ENCODE measurements at places on chromosomes 3 and 15.

DNA sequence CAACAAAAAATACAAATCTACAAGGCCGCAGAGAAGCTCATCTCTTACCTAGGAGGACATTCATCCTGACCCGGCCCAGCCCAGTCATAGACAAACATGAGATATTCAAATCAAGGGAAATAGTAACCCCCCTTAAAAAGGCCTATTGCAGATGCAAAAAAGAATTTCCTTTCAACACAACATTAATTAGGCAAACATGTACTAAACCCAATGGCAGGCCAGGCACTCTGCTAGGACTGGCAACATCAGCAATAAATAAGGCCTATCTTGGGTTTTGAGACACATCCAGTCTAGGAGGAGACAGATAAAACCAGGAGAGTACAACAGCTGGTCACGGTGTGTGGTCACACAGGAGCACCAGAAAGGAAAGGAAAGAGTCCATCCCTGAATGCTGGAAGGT, 61.4 kb downstream of the ADCY5 start:
- no peak for DNase-seq

DNA sequence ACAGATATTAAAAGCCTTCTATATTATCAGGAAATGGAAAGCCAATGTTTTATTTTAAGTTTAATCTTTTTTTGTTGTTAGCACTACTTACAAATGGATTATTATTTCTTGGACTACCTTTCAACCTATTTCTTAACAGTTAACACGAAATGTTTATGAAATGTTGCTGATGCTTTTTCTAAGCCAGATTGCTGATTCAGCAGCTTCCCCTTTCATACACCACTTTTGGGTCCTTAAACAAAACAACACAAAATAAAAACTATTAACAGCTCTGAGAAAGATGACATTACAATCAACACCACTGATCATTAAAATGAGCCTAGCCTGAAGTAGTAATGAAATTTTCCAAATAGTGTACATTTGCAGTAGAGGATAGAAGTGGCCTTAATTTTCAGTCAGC, 99.2 kb upstream of the VEPH1 start:
- no peak for DNase-seq

- no peak for DNase-seq
Observed at GRCh38 chr3:148911592-148911991, 46.5 kb downstream of the CPA3 start.

DNA sequence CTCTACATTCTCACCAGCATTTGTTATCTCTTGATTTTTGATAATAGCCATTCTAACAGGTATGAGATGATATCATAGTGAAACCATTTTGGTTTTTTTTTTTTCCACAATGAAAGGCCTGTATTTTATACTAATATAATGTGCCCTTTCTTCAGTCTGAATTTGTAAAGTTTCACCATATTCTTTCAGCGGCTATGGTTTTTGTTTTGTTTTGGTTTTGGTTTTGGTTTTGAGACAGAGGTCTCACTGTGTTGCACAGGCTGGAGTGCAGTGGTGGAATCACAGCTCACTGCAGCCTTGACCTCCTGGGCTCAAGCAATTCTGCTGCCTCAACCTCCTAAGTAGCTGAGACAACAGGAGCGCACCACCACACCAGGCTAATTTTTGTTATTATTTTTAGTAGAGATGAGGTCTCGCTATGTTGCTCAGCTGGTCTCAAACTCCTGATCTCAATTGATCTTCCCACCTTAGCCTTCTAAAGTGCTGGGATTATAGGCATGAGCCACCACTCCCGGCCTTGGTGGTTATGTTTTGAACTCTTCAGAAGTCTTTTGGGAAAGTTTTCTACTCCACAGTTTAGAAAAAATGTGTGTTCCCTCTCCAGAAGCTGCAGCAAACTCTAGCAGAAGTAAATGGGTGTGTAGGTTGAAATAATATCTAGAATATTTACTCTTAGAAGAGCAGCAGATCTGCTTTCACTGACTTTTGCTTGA, 110.2 kb upstream of the UMPS start:
- DNase-seq, result no peak

- no peak for DNase-seq
Observed at GRCh38 chr3:112675349-112675748, 34.4 kb upstream of the CCDC80 start.

DNA sequence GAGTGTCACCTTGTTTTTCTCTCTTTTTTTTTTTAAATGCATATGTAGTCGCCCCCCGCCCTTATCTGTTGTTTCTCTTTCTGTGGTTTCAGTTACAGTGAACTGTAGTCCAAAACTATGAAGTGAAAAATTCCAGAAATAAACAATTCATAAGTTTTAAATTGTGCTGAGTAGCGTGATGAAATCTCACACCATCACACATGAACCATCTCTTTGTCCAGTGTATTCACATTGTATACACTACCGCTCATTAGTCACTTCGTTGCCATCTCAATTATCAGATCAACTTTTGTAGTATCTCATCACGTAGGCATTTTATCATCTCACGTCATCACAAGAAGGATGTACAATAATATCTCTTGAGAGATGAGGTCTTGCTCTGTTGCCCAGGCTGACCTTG, 62.5 kb upstream of the MLF1 start:
- no peak for DNase-seq

DNA sequence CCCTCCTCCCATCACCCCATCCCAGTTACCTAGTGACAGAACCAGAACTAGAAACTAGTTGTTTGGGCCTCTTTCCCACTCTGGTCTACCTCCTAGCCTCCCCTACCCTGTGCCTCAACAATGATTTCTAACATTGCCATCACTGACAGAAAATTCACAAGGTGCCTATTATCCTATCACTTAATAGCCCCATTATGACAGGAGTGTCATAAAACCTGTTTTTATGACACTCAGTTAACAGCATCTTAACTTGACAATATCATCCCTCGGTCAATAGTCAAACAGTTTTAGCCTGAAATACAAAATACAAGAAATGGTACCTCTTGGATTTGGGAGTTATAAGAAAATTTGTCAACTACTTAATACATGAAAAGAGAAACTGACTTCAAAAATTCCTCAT, 46.5 kb downstream of the ULK4 start:
- DNase-seq, result no peak

- DNase-seq, result no peak
Observed at GRCh38 chr3:150180334-150180733, 209.6 kb upstream of the PFN2 start.

DNA sequence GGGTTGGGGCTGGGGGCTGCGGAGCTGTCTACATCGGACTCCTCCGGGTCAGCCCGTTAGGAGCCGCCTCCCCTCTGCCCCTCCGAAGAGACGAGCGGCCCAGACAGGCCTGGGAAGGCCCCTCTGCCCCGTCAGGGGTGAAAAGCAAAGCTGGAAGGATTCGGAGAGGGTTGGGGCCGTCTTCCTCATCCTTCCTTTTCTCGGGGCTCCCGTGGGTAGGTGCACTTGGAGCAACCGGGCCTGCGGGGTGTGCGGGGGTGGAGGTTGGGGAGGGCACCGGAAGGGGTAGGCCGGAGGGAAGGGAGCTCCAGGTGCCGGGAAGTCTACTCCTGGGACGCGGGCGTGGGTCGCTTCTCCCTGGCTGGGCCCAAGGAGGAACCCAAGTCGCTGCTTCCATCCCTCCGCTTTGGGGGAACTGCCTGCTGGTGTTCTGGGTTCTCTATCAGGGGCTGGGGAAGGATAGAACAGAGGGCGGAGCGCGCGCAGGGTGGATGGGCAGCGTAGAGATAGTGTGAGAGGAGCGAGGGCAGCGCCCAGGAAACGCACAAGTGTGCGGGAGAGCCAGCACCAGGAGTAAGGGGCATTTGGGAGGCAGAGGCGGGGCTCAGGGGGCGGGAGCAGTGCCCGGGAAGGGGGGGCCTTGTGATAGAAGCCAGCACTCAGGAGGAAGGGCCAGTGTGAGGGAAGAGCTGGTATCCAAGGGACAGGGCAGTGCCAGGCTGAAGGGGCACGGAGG, 590 bp downstream of the POLR2H start:
- DNase-seq, result peak; percentile 63

- no peak for DNase-seq
Observed at GRCh38 chr3:171181907-171182690, 155.6 kb upstream of the SLC2A2 start.

DNA sequence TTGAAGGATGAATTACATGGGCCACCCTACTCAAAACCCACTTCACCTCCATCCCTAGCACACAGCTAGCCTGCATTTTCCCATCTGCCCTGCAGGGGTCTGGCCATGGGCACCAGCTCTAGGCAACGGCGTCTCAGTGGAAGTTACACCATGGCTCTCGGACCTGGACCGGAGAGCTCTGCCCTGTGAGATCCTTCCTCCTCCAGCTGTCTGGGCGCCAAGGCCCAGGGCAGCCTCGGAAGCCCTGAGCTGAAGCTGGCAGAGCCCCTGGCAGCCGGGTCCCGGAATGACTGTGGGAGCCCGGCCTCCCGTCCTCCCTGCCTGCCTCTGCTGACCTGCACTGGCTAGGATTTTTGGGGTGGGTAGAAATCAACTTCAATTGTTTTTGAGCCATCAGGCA, 98.9 kb downstream of the CHSY1 start:
- DNase-seq, result no peak

DNA sequence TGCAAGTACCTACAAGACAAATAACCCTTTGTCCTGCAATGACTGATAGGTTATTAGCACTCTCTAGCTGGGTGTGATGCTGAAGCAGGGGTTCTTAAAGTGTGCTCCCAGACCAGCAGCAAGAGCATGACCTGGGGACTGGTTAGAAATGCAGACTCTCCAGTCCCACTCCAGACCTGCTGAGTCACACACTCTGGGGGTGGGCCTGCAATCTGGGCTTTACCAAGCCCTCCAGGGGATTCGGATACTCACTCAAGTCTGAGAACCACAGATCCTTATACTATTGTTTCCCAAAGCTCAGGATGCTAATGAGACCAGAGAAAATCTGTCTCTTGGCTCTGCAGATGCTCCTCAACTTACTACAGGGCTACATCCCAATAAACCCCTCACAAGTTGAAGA, 142.1 kb upstream of the RAD18 start:
- no peak for DNase-seq

- peak; percentile 23 for DNase-seq
Observed at GRCh38 chr3:122305818-122306621, 19.0 kb upstream of the CSTA start.

DNA sequence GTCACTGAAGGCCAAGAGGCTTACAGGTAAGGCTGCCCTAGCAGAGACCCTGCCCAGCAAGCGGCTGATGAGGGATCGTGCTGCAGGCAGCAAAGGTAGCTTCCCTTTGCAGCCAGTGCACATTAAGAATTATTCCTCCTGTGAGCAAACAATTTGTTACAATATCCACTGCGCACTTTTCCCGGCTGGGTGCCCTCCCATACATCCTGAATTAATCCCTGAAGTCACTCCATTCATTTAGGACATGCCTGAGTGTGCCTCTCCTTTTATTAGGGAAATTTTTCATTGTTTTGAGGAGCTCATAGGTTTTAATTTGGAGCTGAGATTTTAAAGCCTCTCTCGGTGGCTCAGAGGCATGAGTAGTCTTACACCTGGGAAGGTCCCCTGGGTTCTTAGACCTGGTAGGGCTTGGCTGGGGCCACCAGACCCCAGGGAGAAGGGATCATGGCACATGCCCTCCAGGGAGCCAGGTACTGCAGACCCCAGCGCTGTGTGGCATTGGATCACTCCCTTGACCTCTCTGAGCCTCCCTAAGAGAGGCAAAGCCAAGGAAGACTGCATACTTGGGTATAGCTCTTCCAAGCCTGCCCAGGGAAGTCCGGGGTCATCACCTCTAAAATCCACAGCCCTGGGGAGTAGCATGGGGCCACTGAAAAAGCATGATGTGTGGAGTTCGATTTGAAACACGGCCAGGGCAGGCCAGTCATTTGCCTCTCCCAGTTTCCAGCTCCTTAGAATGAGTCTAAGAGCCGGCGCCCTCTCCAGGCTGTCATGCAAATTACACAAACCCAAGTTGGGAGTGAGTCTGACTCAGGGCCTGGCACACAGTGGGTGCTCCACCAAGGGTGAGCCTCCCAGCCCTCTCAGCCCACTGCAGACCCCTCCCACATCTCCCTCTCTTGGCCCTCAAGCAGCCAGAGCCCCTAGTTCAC, 151.9 kb upstream of the LINGO1 start:
- DNase-seq, result peak; percentile 23

DNA sequence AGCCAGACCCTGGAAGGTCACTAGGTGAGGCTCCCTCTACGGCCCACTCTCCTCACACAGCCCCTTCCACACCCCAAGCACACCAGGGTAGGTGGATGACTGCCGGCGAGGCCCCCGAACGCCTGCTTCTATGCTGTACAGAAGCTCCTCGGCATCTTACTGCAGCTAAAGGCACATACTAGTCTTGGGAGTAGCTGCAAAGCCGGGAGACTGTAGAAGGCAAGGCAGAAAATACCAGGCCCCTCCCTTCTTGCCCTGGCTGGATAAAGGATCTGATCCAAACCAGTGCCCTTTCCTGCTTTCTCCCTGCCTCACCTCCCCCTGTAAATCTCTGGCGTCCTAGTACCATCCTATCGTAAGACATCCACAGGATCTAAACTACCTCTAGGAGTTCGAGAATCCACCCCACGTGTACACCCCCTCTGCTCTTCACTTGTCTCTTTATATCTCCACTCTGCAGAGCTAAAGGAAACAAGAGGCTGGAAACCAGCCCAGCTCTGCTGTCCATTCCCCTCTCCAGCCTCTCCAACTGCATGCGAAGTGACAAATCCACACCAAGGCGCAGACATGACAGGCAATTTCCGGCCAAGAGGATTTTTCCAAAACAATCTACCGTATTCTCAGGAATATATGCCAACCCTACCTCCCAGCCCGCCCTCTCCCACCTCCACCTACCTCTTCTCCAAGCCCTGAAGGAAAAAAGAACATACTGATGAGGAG, 11.8 kb downstream of the TNK2 start:
- DNase-seq, result no peak

Data from HCT116 (cell line).